ENCODE measurements at places on chromosomes 6 and 20. TPM values are rescaled to one million over a fixed set of nuclear protein-coding genes. Genes with fewer than 3 reads are reported as not detected.

NHSL1 gene
- 21.6 TPM for total RNA-seq

STK38 gene
- 26.1 TPM for total RNA-seq

CTAGE9 gene
- not detected for total RNA-seq

GSTA2 gene
- not detected for total RNA-seq

TMC2 gene
- total RNA-seq, result 0.10 TPM

SLC32A1 gene
- not detected for total RNA-seq

FAM83C gene
- 7.7 TPM for total RNA-seq

DAAM2 gene
- 32.2 TPM for total RNA-seq

TRAPPC3L gene
- 0.49 TPM for total RNA-seq

MRPL18 gene
- total RNA-seq, result 40.0 TPM

LIN28B gene
- 0.20 TPM for total RNA-seq

GRM1 gene
- 0.10 TPM for total RNA-seq

PI3 gene
- total RNA-seq, result 509 TPM
